ENCODE measurements at places on chromosomes 12 and 14. TPM values are rescaled to one million over a fixed set of nuclear protein-coding genes. Genes with fewer than 3 reads are reported as not detected.

Gene PSMC6
- polyA plus RNA-seq: 64.3 TPM

Gene CPNE6
- polyA plus RNA-seq: not detected

Gene TMPRSS12
- polyA plus RNA-seq: not detected

DNA sequence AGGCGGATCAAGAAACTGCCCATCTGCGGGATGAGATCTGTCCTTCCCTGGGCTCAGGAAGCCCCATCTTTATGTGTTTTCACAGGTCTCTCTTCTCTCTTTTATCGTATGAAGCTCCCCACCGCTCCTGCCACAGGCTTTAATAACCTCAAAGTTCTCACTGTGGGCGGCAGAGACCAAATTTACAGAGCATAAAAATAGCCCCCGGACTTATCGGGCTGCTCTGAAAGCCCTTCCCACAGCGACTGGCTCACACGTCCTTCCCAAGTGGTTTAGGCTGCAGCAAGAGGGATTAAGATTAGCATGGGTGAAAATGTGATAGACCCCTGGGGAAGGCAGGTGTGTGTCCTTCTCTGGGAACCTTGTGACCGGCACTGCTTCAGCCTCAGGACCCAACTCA is 47.8 kb downstream of the TESC start:
- H3K4me3 ChIP-seq: no peak overlapping the region
- H3K27ac ChIP-seq: no peak overlapping the region
- no peaks in the 10 kb centered on the region for H3K27me3 ChIP-seq
- H3K4me1 ChIP-seq: peaks cover 22% of the 10 kb centered on the region

DNA sequence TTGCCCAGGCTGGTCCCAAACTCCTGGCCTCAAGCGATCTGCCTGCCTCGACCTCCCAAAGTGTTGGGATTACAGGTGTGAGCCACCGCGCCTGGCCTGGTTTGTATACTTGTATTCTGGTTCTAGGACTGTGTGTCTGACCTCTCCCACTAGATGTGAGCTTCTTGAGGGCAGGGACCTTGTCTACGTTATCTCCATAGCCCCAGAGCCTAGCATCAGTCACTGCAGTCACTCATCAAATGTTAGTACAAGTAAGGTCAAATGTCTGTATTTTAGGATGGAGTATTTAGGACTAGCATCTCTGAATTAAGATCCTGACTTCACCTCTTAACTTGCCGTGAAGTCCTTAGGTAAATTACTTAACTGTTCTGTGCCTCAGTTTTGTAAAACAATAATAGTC is 2.9 kb downstream of the RILPL2 start:
- H3K4me3 ChIP-seq: peak overlapping the region; percentile 98
- H3K27ac ChIP-seq: peak overlapping the region; percentile 96
- DNase-seq: no peak
- peaks cover 58% of the 10 kb centered on the region for H3K4me1 ChIP-seq

DNA sequence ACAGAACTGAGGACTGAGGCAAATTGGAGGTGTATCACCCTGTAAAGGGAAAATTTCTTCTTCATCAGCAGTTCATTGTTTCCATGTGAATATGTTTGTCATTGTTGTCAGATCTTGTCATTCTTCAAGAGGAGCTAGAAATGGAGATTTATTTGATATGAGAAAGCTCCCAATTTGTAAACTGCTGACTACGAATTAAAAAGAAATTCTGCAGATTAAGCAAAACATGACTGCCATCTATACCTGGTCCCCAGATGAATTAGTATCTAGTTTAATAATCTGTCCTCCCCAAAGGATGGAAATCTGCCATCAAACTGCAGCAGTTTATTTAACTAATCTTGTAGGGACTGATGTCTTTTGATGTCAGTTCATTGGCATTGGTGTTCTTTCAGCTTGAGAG is 162.8 kb downstream of the TRHDE start:
- H3K4me3 ChIP-seq: no peak overlapping the region
- DNase-seq: no peak
- no peaks in the 10 kb centered on the region for H3K36me3 ChIP-seq
- H3K27ac ChIP-seq: no peak overlapping the region
- no peaks in the 10 kb centered on the region for H3K27me3 ChIP-seq
- H3K4me1 ChIP-seq: no peaks in the 10 kb centered on the region
